ENCODE measurements at places on chromosomes 16 and 17.

- DNase-seq = no peak
Measured at GRCh38 chr17:7969433-7969832, 33.0 kb upstream of the GUCY2D start.

DNA sequence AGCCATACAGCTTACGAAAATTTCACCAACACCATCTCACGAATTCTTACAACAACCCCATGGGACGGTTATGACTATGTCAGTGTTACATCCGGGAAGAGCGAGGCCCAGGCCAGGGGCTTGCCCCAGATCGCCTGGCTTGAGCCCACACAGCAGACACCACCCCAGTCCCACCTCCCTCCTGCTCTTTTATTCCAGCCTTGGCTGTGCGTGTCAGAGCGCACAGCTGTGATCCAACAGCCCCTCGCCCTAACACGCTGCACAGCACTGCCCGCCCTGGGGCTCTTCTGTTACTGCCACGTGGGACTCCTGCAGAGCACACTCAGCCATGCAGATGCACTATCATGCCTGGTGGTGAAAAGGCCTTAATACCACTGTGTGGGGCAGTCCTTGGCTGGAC, 127.9 kb downstream of the ENGASE start:
- no peak for DNase-seq

GRCh38 chr16:65121870-65122723, at the start of gene CDH11:
CDH11 (minus strand) TSS chr16:65122063; CDS start chr16:65004869, 117,194 bp downstream.
- DNase-seq = peak; percentile 91

DNA sequence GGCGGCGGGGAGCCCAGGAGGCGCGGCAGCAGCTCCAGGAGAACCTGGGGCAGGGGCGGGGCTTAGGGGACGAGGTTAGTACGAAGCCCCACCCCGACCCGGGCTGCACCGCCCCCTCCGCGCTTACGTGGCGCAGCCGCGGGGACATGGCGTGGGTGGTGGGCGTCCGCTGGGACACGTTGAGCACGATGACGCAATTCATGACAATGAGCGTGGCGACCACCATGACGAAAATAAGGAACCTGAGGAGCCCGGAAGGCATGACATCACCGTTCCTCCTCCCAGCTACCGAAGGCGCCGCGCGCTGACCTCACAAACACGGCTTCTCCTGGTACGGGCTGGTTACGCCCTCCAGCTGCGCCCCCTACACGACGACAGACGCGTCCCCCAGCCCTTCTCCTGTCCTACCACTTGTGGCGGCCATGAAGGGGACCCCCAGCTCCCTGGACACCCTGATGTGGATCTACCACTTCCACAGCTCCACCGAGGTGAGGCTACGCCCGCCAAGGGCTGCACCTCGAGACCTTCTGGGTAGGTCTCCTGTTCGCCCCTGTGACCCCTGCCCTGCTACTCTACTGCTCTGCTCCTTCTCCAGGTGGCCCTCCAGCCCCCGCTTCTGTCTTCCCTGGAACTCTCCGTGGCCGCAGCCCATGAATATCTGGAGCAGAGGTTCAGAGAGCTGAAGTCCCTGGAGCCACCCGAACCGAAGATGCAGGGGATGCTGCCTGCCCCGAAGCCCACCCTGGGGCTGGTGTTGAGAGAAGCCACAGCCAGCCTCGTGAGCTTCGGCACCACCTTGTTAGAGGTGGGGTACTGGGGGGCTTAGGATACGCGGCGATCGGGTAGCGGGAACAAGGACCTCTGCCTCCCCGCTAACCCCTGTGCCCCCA, at the start of gene C17orf107:
TSS of gene C17orf107 (plus strand) at position 196 of the 890 bp plus-strand sequence. CDS start at position 423, 227 bp downstream.
- DNase-seq = peak; percentile 91

GRCh38 chr17:7631398-7632380, 1.8 kb downstream of the SHBG start:
- no peak for DNase-seq

DNA sequence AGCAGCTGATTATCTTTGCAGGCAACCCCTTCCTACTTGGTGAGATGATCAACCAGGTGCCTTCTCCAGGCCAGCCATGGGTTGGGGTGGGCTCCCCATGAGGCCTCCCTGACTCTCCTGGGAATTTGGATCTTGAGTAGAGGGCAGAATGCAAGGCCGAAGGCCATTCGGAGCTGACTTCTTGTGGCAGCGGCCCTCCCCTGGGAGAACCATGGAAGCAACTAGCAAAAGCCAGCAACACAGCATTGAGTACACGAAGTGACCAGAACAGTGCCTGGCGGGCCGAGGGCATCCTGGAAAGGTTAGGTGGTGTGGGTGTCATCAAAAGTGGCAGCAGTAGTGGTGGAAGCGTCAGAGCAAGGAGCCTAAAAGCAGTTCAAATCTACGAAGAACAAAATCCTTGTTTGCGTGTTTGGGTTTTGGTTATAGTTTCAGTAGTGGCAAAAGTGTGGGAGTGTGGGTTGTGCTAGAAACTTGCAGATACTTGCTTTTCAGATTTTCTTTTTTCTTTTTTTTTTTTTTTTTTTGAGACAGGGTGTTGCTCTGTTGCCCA, 2.0 kb upstream of the ALDH3A1 start:
- no peak for DNase-seq

- no peak for DNase-seq
Measured at GRCh38 chr16:69143116-69143515, 10.7 kb downstream of the UTP4 start.

DNA sequence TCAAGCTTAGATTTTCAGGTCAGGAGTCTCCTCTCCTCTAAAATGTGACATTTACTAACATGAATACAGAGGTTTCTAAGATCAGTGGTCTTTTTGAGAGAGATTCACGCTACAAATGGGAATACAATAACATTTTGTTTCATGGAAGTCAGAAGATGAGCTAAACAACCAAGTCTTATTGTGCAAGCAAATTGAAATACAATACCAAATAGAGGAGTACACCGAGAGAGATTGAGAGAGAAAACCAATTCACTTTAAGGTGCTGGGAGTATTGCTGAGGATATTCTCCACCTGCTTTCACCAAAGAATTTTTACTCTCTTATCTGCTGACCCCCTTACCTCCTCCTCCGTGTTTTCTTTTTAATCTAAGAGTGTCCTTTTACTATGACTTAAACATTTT, 11.5 kb downstream of the VEZF1 start:
- DNase-seq = no peak
